ENCODE measurements at places on chromosomes 2 and 18.

DNA sequence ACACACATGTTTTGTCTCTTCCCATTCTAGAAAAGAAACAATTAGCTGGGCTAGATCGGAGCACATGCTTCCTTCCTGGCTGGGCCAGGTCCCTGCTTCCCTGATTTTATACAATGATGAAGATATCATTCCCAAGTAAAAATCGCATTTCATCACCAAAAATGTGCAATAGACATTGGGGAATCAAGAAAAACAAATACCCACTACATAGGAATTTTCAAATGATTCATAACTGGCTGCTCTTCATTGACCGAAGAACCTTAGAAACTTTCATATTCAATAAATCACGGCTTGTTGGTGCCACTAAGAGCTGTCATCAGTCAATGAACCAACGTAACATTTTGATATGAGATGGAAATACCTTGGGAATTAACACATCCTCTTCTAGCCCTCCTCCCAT is 373.6 kb upstream of the TRIB2 start:
- no peak for ATAC-seq

DNA sequence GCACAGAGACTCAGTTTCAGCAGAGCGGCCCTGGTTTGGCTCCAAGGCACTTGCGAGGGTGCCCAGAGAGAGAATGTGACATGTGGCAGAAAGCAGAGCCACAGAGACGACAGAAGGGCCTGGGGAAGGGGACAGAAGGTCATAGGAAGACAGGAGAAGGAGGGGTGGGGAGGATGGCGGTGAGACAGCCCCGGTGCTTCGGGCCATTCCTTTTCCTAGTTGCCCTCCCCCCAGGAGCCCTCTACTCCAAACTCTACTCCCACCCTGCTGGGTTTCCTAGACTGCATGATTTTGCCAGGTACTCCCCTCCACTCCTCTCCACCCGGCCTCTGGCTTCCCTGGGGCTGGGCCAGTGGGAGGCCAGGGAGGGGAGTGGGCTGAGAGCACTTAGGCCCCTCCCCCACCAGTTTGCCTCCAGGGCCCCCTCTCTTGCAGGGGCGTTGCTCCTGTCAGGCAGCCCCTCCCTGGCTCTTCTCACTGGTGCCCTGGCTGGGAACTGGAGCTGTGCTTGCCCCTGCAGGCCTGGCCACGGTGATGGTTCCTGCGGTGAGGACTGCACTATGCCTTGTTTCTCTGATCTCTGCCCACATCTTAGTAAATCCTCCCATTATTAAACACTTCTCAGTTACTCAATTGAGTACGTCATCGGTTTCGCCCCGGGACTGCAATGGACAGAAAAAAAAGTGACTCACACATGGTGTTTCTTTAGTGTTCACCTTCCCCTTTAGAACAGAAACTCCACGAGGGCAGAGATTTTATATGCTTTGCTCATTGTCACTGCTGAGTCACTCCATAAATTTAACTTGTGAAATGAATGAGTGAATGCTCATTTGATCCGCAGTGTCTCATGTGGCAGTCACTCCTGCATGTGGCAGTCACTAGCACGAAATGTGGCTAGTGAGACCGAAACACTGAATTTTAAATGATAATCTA is 58.7 kb upstream of the SP3 start:
- ATAC-seq, result peak; percentile 42

DNA sequence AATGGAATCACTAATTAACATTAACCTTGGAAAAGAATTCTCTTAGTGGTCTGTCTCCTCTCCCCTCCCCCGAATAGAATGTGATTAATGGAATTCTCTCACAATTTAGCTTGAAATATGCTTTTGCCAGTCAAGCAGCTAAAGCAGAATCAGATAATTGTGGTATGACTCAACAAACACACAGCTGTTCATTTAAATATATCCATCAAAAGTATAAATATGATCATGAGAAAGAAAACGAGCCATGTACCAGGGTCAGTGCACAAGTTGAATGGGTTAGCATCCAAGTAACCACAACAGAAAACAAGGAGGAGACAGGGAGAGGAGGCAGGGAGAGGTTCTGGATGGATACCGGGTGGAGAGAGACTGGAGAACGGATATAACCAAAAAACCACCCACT is 66.9 kb downstream of the ACVR1 start:
- no peak for ATAC-seq

DNA sequence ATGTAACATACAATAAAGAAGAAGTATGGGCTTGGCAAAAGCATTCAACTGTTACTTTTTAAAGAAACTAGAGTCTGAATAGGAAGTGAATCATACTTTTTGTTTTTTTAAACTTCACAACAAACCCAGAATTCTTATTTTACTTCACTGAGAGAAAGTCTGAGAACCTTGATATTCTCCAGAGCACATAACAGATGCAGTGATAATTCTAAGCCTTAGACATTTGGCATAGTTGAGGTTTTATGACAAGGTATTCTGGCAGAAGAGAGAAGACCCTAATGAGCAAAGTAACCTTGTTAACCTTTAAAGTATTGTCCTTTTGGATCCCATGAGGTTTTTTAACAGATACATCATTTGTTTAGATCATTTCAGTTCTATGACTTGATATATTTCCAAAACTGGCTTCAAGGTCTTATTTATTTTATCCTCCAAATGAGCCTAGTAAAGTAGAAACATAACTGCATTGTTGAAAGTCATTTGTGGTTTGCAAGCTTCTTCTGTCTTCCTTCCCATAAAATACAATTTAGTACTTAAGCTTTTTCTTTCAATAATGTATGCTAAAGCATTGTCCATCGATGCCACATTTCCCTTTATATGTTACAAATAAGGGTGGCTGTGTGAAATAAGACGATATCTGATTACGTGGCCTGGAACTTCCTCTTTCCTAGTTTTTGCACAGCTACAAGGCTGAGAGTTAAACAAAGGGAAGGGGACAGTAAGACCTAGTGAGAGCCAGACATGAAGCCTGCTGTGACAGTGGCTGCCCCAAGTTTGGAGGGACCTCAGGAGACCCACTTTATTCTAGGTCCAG is 86.1 kb upstream of the ITPRID2 start:
- ATAC-seq, result no peak

DNA sequence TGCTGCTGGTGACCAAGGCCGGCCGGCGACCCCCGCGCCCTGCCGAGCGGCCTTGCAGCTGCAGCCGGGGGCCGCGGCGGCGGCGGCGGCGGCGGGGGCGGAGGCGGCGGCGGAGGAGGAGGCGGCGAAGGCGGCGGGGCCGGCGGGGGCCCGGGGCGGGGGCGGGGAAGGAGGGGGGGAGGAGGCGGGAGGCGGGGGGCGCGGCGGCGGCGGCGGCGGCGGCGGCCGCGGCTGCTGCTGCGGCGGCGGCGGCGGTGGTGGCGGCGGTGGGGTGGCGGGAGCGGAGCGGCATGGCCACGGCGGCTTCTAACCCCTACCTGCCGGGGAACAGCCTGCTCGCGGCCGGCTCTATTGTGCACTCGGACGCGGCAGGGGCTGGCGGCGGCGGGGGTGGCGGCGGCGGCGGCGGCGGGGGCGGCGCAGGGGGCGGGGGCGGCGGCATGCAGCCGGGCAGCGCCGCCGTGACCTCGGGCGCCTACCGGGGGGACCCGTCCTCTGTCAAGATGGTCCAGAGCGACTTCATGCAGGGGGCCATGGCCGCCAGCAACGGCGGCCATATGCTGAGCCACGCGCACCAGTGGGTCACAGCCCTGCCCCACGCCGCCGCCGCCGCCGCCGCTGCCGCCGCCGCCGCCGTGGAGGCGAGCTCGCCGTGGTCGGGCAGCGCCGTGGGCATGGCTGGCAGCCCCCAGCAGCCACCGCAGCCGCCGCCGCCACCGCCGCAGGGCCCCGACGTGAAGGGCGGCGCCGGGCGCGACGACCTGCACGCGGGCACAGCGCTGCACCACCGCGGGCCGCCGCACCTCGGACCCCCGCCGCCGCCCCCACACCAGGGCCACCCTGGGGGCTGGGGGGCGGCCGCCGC is 1.5 kb downstream of the POU3F3 start:
- peak; percentile 27 for ATAC-seq

GRCh38 chr2:2655453-2656114 is 324.5 kb upstream of the MYT1L start:
- ATAC-seq, result no peak

- no peak for ATAC-seq
Measured at GRCh38 chr2:199462956-199463692, 5.4 kb upstream of the SATB2 start.

- ATAC-seq, result no peak
Measured at GRCh38 chr2:161020437-161020836, 139.8 kb upstream of the TANK start.

DNA sequence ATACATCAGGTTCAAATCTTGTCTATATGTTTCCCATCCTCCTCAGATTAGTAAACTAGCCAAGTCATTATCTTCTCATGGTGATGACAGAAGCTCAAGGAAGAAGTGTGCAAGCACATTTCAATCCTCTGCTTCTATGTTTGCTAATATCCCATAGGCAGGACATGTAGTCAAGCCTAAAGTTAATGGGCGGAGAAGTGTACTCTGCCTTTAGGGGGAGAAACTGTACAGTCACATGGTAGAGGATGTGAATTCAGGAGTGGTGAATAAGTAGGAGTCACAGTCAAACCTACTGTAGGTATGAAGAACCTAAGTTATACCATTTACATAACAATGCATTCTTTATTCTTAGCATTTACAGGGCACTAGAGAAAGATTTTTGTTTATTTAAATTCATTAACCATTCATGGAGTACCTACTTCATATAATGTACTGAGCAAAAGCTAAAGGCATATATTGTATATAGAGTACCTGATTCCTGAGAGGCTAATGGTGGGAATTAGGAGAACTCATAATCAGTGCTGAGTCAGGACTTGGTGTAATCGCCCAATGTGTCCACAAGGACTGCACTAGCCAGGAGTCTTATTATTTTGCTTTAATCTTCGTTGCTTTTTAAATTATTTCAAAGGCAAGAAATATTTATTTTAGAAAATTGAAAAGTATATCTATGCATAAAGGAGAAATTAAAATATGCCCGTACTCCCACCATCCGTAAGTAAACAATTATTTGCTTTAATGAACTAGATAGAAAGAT is 394.3 kb upstream of the ETAA1 start:
- no peak for ATAC-seq

DNA sequence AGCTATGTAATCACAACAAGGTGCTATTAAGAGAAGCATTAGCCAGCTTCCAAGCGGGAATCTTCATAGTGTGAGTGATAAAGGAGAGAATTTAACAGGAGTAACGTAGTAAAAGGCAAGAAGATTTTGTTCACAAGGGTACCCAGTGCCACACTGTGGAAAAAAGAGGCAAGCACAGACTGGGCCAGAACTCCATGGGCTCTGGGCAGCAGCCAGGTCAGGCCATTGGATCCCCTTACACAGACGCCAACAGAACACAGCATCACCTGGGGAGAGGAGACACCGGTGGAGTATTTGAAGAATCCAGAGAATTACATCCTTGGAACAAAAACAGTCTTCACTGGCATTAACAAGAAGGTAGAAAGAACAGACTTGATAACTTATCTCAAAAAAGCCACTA is 21.2 kb downstream of the AMER3 start:
- no peak for ATAC-seq
